ENCODE measurements at places on chromosomes 3 and 15.

DNA sequence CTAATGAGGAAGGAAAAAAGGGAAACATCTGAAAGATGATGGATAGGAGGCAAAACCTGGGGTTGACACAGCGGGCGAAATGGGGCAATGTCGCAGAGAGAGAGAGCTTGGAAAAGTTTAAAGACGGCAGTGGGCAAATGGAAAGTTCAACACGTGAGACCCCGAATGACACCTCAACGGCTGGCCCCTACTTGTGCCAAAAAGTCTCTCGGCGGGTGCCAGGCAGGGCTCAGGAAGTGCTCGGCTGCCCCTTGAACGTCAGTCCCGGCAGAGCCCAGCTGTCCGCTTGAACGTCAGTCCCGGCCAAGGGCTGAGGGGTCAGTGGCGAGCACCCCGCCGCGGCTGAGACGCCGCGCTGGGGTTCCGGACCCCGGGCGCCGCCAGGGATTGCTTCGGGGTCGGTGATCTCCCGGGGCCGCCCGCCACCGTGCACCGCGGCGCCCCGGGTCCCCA, 658 bp downstream of the EOGT start:
- no peak for DNase-seq

GRCh38 chr15:78878356-78878755, 5.7 kb downstream of the MORF4L1 start:
- DNase-seq, result no peak

DNA sequence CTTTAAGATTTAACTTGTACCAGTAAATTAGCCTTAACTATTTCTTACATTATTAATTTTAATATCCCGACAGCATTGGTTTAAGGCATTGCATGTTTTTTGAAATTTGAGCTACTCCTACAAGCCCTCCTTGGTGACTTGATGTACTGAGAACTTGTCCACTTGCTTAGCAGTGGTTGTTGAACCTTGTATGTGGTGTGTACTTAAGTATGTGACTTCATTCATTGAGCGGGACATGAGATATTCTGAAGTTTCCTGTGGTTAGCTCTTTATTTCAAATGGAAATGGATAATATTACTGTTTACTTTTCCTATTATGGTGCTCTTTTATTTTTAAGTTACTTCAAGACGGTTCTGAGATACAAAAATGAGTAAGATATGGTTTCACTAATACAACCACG, 3.6 kb upstream of the COL6A5 start:
- no peak for DNase-seq

- DNase-seq, result no peak
Observed at GRCh38 chr3:139441656-139442055, 34.7 kb downstream of the RBP2 start.

DNA sequence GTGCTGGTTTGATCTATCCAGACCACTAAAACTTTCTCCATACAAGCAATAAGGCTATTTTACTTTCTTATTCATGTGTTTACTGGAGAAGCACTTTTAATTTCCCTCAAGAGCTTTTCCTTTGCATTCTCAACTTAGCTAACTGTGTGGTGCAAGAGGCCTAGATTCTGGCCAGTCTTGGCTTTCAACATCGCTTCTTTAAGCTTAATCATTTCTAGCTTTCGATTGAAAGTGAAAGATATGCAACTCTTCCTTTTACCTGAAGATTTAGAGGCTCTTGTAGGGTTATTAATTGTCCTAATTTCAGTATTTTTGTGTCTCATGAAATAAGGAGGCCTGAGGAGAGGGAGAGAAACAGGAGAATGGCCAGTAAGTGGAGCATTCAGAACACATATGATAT, 234.8 kb upstream of the GADL1 start:
- DNase-seq, result no peak

- no peak for DNase-seq
Observed at GRCh38 chr3:99499235-99500158, 138.9 kb upstream of the COL8A1 start.

DNA sequence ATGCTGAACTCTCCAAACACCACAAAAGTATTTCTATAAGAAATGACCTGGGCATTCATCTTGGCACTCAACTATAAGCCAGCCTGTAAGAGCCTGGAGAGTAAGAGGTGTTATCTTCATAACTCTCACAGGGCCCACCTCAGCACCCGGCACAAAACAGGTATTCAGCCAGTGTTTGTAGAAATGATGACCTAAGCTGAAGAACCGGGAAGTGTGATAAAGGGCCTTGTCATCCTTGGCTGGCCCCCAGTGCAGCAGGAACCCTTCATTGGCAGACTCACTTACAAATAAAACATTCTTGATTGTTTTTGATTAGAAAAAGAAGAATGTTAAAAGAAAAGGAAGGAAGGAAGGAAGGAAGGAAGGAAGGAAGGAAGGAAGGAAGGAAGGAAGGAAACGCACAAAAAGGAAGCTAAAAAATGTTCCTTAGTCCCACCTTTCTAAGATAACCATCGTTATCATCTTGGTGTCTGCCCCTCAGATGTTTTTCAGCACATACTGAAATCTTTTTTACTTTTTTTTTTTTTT, 52.1 kb downstream of the DAPK2 start:
- DNase-seq, result no peak

GRCh38 chr3:185539934-185540333, 12.5 kb downstream of the LIPH start:
- no peak for DNase-seq

- no peak for DNase-seq
Observed at GRCh38 chr3:64072126-64072525, 48.8 kb upstream of the PSMD6 start.

DNA sequence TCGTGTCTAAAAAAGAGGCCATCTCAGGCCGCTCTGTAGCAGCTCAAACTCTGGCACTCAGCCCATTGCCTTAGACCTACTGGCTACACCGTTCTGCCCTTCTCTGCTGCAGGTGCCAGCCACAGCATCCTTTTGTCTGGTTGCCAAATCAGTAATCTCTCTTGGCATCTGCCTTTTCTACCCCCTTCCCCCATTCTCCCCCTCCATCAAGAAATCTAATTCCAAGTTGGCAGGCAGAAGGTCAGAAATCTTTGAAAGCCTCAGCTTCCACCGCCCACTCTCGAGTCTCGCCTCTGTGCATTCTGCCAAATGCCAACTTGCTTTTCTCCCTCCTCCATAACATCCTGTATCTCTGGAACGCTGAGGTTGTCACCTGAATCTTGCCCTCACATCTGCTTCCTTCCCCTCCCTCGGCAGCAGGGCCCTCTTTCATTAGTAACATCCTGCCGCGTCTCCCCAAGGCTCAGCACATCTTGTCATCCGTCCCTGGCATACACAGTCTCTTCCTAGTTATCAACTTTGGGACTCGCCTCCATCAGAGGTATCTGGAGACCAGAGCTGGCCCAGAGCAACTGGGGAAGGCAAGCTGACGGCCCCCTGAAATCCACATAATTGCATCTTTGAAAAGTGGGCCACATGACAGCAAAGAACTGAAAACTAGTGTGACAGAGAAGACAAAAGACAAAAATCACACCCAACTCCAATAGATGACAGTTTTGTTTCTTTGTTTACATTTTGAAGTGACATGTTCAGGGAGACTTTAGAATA, 312.0 kb upstream of the CCDC54 start:
- DNase-seq, result no peak

DNA sequence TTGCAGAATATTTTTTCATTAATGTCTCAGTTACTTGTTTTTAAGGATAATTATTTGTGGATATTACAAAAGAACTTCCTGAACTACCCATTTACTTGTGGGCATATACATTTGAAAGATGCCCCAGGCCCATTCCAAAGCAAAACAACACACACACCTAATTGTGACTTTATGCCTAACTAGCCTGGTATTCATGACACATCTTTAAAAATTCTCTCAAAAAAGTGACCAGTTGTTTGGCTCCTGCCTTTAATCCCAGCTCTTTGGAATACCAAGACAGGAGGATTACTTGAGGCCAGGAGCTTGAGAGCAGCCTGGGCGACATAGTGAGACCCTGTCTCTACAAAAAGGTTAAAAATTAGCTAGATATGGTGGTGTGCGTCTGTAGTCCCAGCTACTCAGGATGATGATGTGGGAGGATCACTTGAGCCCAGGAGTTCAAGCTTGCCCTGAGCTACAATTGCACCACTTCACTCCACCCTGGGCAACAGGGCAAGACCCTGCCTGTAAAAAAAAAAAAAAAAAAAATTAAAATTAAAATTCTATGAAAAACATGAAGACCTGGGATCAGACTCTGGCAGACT, 51.7 kb upstream of the SLC4A7 start:
- no peak for DNase-seq

GRCh38 chr3:67898916-67899315, 244.5 kb upstream of the SUCLG2 start:
- DNase-seq, result no peak

DNA sequence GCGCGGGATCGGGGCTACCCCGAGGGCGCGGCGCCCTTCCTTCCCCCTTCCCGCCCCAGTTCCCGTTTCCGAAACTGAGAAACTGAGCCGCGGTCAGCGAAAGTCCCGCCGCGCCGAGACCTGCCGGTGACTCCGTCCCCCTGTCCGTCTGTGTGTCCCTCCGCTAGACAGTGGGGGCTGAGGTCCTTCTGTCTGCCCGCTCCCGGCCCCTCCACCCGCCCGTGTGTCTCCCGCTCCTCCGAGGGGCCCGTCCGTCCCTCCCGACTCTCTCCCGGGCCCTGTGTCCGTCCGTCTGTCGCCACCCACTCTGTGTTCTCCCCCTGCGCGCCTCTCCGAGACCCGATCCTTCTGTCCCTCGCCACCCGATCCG, 426 bp downstream of the PRKCD start:
- no peak for DNase-seq

GRCh38 chr15:58694641-58695398, 54.7 kb downstream of the ADAM10 start:
- DNase-seq, result no peak

GRCh38 chr3:59128685-59129084, 78.9 kb upstream of the CFAP20DC start:
- DNase-seq, result no peak

DNA sequence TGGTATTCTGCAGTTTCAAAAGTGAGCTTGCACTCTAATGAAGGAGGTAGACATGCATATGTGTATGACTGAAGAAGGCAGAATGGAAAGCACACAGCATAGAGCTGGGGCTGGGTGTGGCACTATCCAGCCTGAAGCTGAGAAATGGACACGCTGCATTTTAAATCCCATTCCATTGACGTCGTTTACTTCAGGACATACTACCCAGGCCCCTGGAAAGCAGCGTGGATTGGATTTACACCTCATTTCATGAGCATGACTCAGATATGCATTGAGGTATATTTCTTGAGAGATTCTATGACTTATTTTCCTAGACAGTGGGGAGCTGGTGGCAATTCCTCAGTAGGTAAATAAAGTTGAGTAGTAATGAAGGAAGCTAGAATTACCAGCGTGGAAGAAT, 101.4 kb downstream of the ABI3BP start:
- no peak for DNase-seq

DNA sequence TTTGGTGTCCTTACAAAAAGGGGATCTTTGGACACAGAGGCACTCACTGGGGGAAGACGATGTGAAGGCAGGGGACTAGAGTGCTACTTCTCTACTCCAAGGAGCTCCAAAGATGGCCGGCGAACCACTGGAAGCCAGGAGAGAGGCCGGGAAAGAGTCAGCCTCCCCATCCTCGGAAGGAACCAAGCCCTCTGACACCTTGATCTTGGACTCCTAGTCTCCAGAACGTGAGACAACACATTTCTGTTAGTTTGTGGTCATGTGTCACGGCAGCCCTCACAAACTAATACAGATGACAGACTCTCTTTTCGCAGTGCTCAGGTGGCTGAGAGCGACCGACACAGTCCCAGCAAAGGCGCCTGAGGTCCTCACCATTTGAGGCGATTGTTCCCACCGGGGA, 24.4 kb upstream of the ATP2B2 start:
- DNase-seq, result no peak

GRCh38 chr15:36161108-36161507, 418.3 kb upstream of the CDIN1 start:
- no peak for DNase-seq
